ENCODE measurements at places on chromosomes 5 and 9. TPM values are rescaled to one million over a fixed set of nuclear protein-coding genes. Genes with fewer than 3 reads are reported as not detected.
A peak's percentile ranks its signal among the peaks of the same experiment; 100 is the strongest.

DNA sequence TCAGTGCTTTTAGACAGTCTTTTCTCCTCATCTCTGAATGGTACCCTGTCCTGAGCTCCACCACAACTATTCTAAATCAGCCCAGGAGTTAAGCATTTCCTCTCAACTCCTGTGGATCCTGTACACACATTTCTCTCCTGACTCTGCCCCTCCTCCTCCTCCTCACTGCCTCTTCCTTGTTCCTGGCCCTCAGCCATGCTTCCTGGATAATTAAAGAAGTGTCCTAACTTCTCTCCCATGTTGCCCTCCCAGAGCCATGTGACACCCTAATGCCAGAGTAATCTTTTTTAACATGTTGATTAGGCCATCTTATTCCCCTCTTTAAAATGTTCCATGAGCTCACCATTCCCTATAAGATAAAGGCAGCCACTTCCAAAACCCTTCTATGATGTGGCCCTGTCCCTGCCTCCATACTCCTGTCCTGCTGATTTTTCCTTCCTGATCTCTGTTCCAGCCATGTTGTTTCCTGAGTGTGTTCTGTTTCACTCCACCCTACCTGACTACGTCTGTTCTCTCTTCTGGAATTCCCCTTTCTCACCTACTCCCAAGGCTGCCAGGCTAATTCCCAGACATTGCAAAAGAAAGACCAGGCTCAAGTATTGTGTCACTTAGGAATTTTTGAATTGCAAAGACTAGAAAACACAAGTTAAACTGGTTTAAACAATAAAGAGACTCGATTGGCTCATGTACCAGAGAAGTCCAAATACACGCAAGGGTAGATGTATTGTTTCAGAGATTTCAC is 295.2 kb downstream of the MAST4 start:
- no peak for DNase-seq

DNA sequence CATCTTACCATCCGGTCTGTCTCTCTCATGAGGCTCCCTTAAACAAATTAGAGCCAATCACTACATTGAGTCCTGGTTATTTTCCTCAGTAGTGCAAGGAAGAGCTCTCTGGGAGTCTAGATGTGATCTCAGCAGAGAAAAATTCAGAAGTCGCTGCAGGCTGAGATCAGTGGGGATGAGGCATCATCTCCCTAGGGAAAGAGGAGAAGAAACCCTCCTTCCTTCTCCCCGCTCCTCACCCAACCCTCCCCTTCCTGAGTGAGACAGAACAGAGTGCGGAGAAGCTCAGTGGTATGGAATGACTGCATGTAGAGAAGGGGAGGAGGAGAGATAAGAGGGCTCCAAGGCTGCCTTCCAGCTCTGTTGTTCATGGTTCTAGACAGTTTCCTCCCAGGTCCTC is 80.5 kb downstream of the PAPPA start:
- DNase-seq: no peak

- no peak for DNase-seq
Observed at GRCh38 chr9:133540698-133541025, 6.2 kb downstream of the ADAMTSL2 start.

The PLPPR1 gene
- not detected for total RNA-seq

GRCh38 chr9:37301042-37301853 is 121.2 kb upstream of the GRHPR start:
- peak; percentile 53 for DNase-seq

DNA sequence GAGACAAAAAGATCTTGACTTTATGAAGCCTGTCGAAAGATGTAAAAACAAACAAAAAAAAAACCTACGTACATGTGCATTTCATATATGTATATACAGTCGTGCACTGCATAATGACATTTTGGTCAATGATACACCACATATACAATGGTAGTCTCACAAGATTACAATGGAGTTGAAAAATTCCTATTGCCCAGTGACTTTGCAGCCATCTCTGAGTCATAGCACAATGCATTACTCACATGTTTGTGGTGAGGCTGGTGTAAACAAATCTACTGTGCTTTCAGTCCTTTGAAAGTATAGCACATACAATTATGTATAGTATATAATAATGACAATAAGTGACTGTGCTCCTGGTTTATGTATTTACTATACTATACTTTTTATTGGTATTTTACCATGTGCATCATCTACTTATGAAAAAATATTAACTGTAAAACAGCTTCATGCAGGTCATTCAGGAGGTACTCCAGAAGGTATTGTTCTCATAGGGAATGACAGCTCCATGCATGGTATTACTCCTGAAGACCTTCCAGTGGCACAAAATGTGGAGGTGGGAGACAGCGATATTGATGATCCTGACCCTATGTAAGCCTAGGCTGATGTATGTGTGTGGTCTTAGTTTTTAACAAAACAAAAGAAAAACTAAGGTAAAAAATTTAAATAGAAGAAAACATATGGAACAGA is 73.7 kb upstream of the FST start:
- no peak for DNase-seq

- peak; percentile 4 for DNase-seq
Observed at GRCh38 chr5:132257131-132258101, at the start of gene PDLIM4. Gene PDLIM4 (plus strand): TSS chr5:132257696. CDS start chr5:132257735, 39 bp downstream.

Data from activated naive CD4-positive, alpha-beta T cell treated with anti-CD3 and anti-CD28 coated beads for 36 hours (primary cell).